ENCODE measurements at places on chromosomes 3 and 15.
A peak's percentile ranks its signal among the peaks of the same experiment; 100 is the strongest.

DNA sequence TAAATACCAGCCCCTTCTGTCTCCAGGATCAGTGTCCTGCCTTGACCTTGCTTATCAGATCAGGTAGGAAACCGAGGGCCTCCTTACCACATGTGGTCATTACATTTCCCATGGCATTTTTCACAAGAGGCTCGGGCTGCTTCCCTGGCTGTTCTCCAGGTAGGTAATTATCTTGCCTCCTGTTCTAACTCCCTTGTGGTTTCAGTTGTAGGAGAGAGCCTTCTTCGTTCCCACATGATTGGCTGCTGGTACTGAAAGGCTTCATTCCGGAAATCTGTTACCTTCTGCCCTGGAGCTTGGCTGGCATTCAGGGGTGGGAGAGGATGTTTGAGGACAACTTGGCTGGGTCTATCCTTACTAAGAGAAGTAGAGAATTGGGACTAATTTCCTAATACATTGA is 46.8 kb upstream of the RORA start:
- DNase-seq: no peak

DNA sequence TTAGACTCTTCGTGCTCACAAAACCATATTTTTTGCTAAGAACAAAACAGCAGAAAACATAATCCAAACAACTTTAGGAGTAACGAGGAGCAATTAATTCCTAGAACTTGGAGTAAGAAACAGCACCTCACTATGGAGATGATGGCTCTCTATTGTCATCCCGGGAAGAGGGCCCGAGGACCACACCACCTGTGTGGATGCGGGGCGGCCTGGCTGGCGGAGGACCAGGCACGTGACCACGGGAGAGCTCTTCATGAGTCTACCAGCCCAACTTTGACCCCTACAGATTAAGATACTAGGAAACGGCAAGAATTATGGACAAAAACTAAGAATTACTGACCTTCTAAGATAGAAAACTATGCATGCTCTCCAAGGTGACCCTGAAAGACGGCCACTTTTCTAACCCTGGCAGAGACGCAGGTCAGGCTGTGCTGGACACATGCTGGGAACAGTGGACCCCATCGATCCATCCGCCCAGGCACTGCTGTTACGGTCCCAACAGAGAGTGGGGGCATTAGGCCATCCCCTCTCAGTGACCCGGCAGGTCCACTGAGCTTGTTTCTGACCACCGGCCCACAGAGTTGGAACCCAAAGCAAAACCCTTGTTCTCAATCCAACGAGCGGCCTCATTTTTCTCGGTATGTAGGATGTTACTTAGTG is 13.1 kb upstream of the OCA2 start:
- no peak for DNase-seq

GRCh38 chr3:39752019-39752637 is 57.3 kb upstream of the MYRIP start:
- no peak for DNase-seq

DNA sequence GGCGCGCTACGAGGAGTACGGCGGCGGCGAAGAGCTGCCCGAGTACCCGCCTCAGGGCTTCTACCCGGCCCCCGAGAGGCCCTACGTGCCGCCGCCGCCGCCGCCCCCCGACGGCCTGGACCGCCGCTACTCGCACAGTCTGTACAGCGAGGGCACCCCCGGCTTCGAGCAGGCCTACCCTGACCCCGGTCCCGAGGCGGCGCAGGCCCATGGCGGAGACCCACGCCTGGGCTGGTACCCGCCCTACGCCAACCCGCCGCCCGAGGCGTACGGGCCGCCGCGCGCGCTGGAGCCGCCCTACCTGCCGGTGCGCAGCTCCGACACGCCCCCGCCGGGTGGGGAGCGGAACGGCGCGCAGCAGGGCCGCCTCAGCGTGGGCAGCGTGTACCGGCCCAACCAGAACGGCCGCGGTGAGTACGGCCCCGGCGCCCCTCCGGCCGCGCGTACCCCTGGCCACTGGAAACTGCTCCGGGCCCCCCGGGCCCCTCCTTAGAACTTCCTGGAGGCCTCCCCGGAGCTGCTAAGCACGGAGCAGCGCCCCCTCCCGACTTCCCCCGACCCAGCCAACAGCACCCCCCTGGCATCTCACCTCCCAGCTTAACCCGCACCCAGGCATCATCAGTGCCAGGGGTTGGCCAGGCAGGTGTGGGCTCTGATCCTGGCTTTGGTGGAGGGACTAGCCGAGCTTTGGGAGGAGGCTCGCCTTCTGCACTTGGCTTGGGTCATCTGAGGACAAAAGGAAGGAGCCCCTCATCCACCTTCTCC is 1.4 kb downstream of the LOXL1 start:
- peak; percentile 69 for DNase-seq

GRCh38 chr3:108022256-108023150 is 68.3 kb downstream of the CD47 start:
- DNase-seq: no peak

GRCh38 chr3:63383040-63383439 is 104.9 kb downstream of the SYNPR start:
- DNase-seq: no peak

DNA sequence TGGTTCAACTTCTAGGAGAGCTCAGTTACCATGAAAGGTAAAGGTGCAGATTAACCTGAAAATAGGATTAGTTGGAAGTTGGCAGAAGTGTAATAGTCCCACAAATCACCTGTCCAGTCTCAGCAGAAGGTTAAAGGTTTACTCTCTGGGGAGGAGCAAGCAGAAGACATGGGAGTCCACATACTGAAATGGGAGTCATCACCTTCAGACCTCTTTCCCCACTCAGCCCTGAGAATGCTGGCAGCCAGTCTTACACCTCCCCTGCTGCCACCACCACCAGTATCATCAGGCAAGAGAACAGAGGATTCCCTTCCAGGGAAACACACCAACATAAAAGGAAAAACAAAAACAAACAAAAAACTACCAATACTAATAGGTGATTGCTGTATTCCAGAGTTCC is 13.8 kb upstream of the PLA2G4D start:
- no peak for DNase-seq

- DNase-seq: no peak
Measured at GRCh38 chr3:188948997-188949389, 222.8 kb upstream of the TPRG1 start.

DNA sequence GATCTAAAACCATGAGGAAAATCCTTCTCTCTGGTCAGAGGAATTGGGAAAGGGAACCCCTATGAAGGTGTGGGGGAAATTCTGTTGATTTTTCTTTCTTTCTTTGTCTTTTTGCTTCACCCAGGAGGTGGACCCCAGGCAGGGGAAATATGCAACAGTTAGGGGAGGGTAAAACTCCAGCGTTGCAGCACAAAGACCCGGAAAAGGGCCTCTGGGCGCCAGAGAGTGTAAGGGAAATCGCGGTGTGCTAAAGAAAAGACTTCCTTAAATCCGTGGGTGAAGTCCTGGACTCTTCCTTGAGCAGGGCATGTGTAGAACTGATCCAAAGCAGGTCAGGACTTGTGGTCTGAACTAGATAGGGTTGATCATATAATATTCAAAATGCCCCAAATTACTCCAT is 11.1 kb upstream of the TBC1D21 start:
- DNase-seq: no peak

DNA sequence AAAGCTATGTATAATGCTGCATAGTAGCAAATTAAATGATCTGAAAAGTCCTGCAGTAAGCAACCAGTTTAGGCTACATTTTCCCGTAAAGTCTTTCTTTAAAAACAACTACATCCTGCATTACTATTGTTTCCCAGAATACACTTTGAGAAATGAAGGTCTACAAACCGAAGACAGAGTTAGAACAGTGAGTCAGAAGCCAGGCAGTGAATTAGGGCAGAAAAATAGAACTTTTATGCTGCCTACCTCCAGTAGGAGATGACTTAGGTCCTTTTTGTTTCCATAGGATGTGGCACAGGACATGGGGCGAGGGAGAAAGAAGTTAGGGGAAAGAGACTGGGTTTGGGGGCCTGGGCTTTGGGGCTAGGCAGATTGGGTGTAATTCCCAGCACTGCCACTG is 127.3 kb downstream of the PPM1L start:
- DNase-seq: no peak

GRCh38 chr15:66126031-66126441 is 127.5 kb downstream of the MEGF11 start:
- no peak for DNase-seq

DNA sequence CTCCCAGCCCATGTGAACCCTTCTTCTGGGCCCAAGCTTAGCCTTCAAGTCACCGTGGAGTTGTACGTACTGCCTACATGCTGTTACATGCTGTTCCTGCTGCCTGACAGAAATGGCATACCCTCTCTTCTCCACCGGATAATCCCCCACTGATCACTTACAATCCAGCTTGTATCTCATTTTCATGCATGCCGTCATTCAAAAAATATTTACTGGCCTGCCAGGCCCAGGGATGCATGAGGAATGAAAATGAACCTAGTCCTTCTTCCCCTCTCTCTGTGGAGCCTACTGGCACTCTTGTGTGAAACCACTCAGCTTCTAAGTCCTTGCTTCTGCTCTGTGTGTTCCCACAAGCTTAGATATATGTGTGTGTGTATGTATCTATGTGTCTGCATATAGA is 60.6 kb downstream of the WNT5A start:
- DNase-seq: no peak

- no peak for DNase-seq
Measured at GRCh38 chr3:165669504-165669903, 167.7 kb downstream of the BCHE start.

DNA sequence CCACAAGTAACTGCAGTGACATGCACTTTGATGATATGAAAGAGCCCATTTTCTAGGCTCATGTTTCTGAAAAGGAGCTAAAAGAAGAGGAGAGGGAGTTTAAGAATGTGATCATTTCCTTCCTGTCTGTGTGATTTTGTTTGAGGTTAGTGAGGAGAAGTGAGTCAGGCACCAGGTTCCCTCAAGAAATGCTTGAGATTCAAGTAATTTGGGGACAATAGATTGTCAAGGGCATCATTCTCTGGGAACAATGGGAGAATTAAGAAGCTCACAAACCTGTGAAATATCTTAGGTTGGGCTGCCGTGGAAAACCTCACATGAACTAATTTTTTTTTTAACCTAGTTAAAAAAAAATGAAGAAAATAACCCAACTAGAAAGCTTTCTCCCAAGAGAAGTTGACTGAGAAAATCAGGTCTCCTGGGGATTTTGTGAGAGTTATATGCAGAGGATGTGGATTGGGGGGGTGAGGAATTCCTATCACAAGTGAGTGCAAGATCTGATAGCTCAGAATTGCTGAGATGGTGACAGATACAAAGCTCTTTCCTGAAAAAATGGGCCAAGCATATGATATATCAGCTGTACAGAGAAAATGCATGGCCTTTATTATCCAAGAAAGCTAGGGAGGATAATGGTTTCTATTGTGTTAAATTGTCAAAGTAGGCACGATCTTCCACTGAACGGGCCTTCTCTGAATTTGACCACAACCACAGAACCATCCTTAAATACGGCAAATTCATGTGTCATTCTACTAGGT is 203.3 kb downstream of the FEZF2 start:
- DNase-seq: no peak

- no peak for DNase-seq
Measured at GRCh38 chr3:126995926-126996512, 13.1 kb downstream of the PLXNA1 start.

- DNase-seq: no peak
Measured at GRCh38 chr15:98067339-98067738, 106.8 kb downstream of the ARRDC4 start.

- no peak for DNase-seq
Measured at GRCh38 chr15:97899981-97900380, 60.5 kb upstream of the ARRDC4 start.

DNA sequence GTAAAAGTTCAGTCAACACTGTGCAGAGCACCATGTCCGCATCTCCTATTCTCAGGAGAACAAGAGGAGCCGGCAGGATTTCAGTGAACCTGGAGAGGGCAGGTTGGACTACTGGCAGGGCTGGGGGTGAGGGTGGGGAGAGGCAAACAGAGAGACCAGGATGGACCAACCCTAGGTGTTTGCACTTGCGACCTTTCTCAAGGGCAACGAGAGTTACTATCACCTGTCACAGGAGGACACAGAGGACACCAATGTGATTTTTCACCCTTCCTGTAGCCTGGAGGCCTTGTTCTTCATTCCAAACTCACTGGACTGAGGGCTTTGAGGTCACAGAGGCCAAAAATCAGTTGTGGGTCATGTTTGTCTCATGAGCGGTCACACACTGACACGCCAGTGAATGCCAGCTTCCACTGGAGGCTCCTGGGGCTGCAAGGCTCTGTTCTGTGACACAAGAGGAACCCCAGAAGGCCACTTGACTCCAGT is 89.5 kb downstream of the CPN2 start:
- DNase-seq: no peak

- DNase-seq: no peak
Measured at GRCh38 chr3:127166501-127167065, 26.3 kb upstream of the PRR23E start.

DNA sequence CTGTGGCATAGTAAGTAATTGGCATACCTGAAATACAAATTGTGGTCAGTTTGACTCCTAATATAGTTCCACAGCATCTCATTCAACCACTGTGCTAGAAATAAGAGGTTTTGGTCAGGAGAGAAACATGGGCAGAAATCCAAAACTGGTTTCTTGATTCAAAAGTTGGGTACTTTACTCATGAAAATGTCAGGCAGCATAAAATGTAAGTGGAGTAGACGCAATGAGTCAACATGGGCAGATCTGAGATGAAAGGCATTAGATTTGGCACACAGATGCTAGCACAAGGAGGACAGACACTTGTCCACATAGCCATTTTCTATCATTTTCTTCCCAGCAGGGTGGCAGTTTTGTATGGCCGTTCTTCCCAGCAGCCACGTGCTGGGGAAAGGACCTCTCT is 255.8 kb upstream of the CDIN1 start:
- DNase-seq: no peak

DNA sequence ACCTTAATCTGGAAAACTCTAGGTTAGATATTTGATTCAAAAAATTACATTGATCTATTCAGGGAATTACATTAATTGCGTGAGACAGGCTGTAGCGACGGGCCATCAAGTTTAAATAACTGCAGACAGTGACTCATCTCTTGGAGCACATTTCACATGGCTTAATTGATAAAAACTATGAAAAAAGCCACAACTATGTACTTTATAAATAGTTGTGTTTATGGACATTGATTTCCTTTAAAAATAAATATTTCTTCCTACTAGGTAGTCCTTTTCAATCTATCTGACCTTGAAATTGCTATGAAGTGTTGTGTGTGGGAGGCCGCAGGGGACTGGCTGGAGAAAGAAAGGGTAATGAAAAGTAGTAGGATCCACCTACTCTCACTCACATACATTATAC is 157.8 kb downstream of the IL1RAP start:
- DNase-seq: no peak

GRCh38 chr3:42996021-42996420 is 16.9 kb downstream of the GASK1A start:
- no peak for DNase-seq

DNA sequence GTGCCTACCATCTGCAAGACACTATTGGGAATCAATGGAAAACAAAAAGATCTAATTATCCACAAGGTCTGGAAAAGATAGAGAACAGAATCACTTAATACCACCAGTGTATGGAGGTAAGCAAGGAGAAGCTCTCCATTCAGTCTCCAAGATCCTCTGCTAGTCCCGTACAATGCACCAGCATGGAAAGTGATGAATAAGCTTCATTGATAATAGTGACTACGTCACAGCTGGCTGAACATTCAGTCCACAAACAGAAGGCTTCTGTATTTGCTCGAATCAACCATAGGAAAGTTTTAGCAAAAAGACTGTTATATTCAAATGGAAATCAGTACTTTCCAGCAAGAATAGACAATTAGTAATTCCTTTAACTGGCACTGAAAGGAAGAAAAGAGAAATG is 42.9 kb downstream of the IGSF11 start:
- DNase-seq: no peak
